ENCODE measurements at places on chromosomes 3 and 15.

GRCh38 chr15:78266229-78266628 lies 1.9 kb downstream of the DNAJA4 start:
- DNase-seq = no peak

- no peak for DNase-seq
Measured at GRCh38 chr15:89359471-89360293, 25.1 kb upstream of the POLG start.

DNA sequence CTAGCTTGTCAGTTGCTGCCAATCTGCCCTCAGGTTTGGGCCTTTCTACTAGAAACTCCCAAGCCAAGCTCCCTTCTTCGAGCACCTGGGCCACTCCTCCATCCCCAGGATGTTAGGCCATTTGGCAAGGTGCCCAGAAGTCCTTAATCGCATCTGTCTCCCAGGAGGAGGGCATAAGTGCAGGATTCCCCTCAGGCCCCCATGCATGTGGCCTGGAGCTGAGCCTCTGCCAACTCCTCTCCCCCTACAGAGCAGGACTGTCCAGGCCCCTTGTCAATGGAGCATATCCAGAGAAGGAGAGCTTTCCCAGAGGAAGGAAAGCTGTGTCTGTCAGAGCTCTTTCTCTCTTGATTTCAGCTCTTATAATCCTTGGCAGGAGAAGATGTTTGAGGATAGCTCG lies 182.6 kb upstream of the ROPN1 start:
- no peak for DNase-seq

GRCh38 chr3:181755959-181756358 lies 44.2 kb downstream of the SOX2 start:
- no peak for DNase-seq

GRCh38 chr3:171883257-171883892 lies 40.2 kb downstream of the TMEM212 start:
- DNase-seq = no peak

GRCh38 chr3:67325231-67325630 lies 327.1 kb downstream of the KBTBD8 start:
- DNase-seq = no peak

GRCh38 chr3:140062461-140062860 lies 127.5 kb downstream of the CLSTN2 start:
- DNase-seq = no peak

DNA sequence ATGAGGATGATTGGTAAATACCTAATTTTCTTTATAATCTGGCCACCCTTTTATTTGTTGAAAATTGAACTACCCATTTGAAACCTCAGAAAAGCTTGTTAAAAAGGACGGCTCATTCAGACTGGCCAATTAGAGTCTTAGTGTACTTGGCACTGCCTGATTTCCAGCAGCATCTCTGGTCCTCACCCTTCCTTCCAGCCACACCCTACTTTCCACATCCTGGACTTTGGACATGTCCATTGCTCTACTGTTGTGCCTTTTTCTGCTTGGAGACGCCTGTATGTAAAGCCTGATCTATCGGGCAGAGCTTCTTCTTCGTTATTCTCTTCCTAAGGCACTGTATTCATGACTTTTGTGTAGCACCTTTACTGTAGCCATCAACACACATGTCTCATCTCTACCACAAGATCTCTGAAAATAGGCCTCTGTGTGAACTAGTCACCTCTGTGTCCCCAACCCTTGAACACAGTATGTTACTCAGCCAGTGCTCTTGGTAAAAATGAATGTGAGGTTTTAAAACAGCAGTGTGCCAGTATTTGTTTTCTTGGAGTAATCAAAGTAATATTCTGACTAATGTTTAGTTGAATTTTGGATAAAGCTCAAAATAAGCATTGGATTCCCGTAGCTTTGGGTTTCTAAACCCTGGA lies 6.8 kb downstream of the RBM5 start:
- DNase-seq = no peak

DNA sequence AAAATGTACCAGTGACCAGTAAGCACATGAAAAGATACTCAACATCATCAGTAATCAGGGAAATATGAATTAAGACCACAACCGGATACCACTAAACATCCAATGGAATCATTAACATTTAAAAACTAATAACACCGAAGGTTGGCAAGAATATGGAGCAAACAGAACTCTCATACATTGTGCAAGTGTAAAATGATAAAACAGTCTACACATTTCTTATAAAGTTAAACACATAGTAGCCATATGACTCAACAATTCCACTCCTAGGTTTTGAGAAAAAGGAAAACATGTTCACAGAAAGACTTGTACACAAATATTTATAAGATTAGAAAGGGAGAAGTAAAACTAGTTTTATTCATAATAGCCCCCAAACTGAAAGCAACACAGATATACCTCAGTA lies 60.3 kb upstream of the SLCO2A1 start:
- DNase-seq = no peak

DNA sequence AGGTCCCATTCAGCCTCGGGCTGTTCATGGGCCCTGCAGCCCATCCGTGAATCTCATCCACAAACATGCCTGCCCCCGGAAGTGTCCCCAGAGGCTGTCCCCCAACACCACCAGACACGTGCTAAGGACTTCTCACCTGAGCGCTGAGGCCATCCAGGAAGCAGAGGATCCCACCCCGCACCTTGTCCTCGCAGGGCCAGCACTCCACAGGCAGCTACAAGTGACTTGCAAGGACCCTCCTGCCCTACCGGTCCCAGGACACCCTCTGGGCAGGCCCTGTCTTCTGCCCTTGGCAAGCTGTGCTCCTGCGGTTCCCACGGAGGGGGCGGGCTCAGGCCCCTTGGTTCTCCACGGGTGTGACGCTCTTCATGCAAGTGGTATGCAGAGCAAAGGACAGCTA lies 146.0 kb downstream of the NUP210 start:
- no peak for DNase-seq

DNA sequence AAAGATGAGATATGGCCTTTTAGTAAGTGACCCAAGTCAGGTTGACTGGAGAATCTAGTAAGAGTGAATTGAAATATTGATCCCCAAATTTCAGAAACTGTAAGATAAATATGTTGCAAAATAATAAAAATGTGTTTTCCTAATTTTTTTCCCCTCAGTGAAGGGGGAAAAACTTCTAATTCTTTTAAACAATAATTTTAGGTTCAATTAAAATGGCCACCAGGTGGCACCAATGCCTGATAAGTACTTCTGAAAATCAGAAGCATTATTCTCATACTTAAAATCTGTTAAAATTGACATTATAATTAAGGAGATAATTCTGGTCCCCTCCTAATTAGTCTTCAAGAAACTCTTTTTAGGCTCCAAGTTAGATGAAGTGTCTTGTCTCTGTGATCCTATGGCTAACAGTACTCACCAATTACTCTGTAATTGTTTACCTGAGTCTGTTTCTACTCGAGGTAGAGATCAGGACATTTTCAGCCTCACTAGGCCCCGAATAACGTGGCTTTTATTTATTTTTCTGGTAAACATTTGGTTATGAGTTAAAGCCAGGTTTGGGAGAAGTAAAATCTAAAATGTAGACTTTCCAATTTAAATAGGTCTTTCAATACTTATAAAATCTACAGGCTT lies 52.6 kb downstream of the NMD3 start:
- DNase-seq = no peak

- DNase-seq = no peak
Measured at GRCh38 chr3:124777762-124778470, 47.7 kb downstream of the UMPS start.

- no peak for DNase-seq
Measured at GRCh38 chr15:42858540-42858939, 62.0 kb downstream of the TTBK2 start.

- no peak for DNase-seq
Measured at GRCh38 chr15:43153269-43153668, 19.9 kb downstream of the TMEM62 start.

DNA sequence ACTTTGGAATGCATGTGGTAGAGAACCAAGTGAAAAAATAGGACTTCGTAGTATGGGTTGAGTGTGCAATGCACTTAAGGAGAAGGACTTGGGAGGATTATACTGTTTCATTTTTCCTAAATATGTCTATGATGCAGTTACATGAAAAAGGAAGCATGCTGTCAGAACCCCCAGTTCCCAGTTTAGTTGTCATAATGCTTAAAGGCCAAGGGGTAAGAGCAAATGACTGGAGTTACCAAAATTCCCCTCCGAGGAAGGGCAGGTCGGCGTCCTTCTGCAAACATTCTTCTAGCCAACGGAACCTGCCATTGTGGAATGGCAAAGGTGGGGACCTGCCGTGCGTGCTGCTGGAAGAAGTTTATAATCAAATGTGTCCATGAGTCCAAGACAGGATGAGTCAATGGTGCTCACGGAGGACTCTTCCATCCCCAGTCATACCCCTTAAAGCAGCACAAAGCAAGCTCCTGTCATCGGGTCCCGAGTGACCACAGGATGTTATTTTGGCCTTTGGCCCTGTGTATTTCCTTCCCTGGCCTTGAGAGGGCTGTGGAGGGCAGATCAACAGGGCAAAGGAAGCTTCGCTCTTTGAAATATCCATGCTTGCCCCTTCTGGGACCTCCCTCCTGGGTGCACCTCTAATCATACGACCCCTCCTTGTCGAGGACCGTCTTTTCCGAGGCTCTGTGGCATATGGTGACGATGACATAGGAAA lies 93.2 kb downstream of the SLCO3A1 start:
- DNase-seq = no peak

- DNase-seq = no peak
Measured at GRCh38 chr3:126392246-126392645, 2.5 kb upstream of the CFAP100 start.

All from GM18507 (cell line).